RPMI7951 (cell line): ENCODE measurements at places on chromosomes 2 and 18. TPM values are rescaled to one million over a fixed set of nuclear protein-coding genes. Genes with fewer than 3 reads are reported as not detected.

KCNK3 gene
- total RNA-seq, result 1.1 and 2.3 TPM in 2 replicates

ANKRD39 gene
- 20.7 and 25.8 TPM in 2 replicates for total RNA-seq

ELMOD3 gene
- 18.1 and 18.6 TPM in 2 replicates for total RNA-seq

ANKRD30B gene
- total RNA-seq, result 0.59 and 1.1 TPM in 2 replicates

OR6B3 gene
- not detected in 2 replicates for total RNA-seq

IL18R1 gene
- total RNA-seq, result 0.10 TPM in 1 of 2 replicates, not detected in the other

TXNDC2 gene
- 0.10 and 0.12 TPM in 2 replicates for total RNA-seq

SLC35F6 gene
- total RNA-seq, result 25.6 and 28.5 TPM in 2 replicates

CBLN2 gene
- total RNA-seq, result not detected in 2 replicates

SLC9A4 gene
- not detected in 2 replicates for total RNA-seq

LCT gene
- total RNA-seq, result not detected in 2 replicates

MOGAT1 gene
- total RNA-seq, result 0.24 and 0.29 TPM in 2 replicates

DLX1 gene
- total RNA-seq, result 7.8 and 8.8 TPM in 2 replicates

SCN7A gene
- total RNA-seq, result not detected in 2 replicates

HOXD13 gene
- 1.2 and 2.6 TPM in 2 replicates for total RNA-seq

SLC14A1 gene
- total RNA-seq, result 28.6 and 43.4 TPM in 2 replicates

TBR1 gene
- under 0.01 TPM in 1 of 2 replicates, not detected in the other for total RNA-seq

FBXO41 gene
- 0.98 and 1.1 TPM in 2 replicates for total RNA-seq

SCN1A gene
- total RNA-seq, result not detected in 2 replicates

GULP1 gene
- total RNA-seq, result 83.9 and 87.0 TPM in 2 replicates

CMPK2 gene
- total RNA-seq, result 3.7 and 4.4 TPM in 2 replicates

SAG gene
- 0.12 TPM in 1 of 2 replicates, not detected in the other for total RNA-seq

TCF23 gene
- total RNA-seq, result not detected in 2 replicates

SLC11A1 gene
- total RNA-seq, result under 0.01 and 0.10 TPM in 2 replicates

L3MBTL4 gene
- under 0.01 TPM in 1 of 2 replicates, not detected in the other for total RNA-seq

SPDYA gene
- 0.20 and 0.60 TPM in 2 replicates for total RNA-seq

ARL5A gene
- 32.9 and 49.2 TPM in 2 replicates for total RNA-seq

DLGAP1 gene
- not detected in 2 replicates for total RNA-seq

CFC1 gene
- total RNA-seq, result not detected in 2 replicates

DIPK1C gene
- total RNA-seq, result not detected in 2 replicates

IGFBP5 gene
- total RNA-seq, result 22.4 and 25.0 TPM in 2 replicates

CNOT11 gene
- total RNA-seq, result 45.4 and 50.7 TPM in 2 replicates

RGPD4 gene
- total RNA-seq, result not detected in 2 replicates

PJVK gene
- total RNA-seq, result 0.59 TPM in 1 of 2 replicates, not detected in the other

SIX2 gene
- 0.78 and 1.4 TPM in 2 replicates for total RNA-seq

PIEZO2 gene
- 10.7 and 10.8 TPM in 2 replicates for total RNA-seq

ABCB11 gene
- not detected in 2 replicates for total RNA-seq

GPR39 gene
- total RNA-seq, result 36.0 and 39.9 TPM in 2 replicates

CCT7 gene
- 396 and 500 TPM in 2 replicates for total RNA-seq
